Central memory CD4-positive, alpha-beta T cell (primary cell): ENCODE measurements at places on chromosomes 7 and 10.
A peak's percentile ranks its signal among the peaks of the same experiment; 100 is the strongest.

DNA sequence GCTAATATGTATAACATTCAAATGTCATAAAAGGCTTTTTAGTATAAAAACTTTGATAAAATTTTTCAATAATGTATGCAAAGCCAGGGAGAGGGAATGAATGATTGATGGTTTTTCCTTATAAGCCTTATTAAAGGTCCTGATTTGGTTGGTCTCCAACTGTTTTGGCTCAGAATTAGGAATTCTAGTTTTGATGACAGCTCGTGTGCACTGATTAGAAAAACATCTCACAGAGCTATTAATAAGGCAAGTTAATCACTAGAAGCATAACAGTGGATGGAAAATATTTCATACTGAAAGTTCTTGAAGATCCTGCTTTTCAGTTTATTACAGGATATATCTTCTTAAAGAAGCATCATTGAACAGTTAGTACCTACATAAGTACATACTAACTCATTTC lies 114.9 kb upstream of the NOBOX start:
- DNase-seq = no peak

DNA sequence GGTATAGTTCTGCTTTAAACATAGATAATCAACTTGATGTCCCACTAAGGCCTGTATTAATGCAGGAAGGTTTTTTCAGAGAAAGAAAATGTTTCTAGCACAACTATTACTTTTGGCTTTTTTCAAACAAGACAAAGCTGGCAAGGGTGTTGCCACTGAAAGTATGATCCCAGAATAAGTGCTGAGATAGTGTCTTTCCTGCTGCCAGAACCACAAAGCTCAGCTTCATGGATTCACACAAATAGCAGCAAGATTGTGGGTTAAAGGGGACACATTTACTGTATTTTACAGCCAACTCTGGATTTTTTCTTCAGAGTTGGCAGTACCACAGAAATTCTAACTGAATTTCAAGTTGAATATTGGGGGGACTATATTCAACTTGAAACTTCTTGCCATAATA lies 4.3 kb downstream of the NCOA4 start:
- DNase-seq = no peak

DNA sequence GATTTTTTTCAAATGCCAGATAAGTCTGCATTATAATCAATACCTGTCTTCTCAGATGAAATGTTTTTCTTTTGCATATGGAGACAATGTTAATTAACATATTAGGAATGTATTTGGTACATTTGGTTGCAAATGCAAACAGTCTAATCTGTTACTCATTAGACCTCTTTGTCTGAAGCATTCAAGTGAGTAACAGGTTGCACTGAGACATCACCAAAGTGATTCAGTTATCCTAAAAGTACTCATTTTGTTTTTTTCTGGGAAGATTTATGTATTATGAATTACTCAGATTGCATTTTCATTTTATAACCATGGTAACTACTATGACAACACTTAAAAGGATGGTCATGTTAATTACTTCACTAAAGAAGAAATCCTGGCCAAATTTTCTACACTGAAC lies 513.6 kb downstream of the HTR7 start:
- DNase-seq = no peak

- no peak for DNase-seq
Measured at GRCh38 chr10:14200698-14201544, 129.8 kb downstream of the FRMD4A start.

GRCh38 chr7:50940621-50941020 lies 157.9 kb upstream of the GRB10 start:
- no peak for DNase-seq

- no peak for DNase-seq
Measured at GRCh38 chr10:19014034-19014433, 34.6 kb upstream of the MALRD1 start.

- peak; percentile 32 for DNase-seq
Measured at GRCh38 chr10:113563306-113564088, 10.6 kb downstream of the HABP2 start.

DNA sequence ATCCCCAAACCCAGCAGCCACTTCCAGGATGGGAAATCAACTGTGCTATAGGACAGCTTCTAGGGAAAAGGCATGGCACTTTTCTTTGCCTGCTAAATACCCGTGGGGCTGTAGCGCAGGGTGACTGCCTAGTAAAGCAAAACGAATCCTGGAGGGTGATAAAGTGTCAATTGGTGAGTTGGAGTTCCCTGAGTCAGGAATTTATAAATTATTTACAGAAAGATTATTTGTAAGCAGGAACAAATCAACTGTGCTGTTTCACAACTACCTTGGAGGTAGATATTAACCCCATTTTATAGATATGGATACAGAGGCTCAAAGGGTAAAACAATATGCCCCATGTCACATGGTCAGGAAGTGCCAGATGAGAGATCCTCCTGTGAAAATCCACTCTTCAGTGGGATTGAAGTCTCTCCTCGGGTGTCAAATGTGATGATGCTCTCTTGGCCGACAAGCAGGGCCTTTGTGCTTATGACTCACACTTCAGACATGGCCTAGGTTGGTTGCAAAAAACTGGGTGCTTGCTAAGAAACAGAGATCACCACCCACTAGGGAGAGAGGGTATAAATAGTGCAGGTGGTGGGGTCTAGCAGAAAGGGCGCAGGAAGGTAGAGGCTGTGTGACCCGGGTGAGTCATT lies 383.2 kb upstream of the ZMIZ1 start:
- no peak for DNase-seq

- DNase-seq = no peak
Measured at GRCh38 chr7:18471476-18472160, 23.9 kb upstream of the HDAC9 start.

- no peak for DNase-seq
Measured at GRCh38 chr7:142788303-142789289, 17.8 kb downstream of the PRSS2 start.

- no peak for DNase-seq
Measured at GRCh38 chr7:141313896-141314295, 237.3 kb upstream of the AGK start.

DNA sequence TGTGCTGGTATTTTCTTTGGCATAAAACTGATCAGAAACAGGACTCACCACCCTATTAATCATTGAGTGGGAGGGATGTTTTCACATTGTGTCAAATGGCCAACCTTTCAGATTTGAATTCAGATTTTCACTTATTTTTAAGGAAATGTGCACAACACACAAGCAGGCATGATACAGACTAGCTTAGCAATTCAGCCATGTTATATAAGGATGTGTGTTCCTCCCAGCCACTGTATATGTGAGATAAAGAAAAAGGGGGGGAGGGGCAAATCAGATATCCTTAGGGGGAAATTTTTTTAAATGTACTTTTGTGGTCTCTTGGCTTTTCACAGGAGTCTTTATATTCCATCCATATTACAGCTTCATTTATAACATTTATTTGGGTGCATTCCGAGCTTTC lies 3.1 kb downstream of the GAD2 start:
- no peak for DNase-seq

DNA sequence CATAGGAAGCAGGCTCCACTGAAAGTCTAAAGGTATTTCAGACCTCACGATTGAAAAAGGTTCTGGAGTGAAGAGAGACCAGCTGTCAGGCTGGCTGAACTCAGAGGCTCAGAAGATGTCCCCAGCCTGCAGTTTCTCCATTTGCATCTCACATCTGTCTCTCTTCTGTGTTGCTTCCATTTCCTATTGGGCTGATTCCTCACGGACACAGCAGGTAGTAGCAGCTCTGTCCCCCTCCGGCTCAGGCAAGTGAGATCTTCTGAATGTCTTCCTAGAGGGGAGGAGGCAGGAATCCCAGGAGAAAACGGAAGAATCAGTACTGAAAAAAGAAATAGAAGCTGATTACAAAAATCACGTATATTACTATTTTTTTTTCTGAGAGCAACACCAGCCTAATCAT lies 274.1 kb upstream of the COBL start:
- no peak for DNase-seq

GRCh38 chr10:819326-819725 lies 112.2 kb downstream of the LARP4B start:
- DNase-seq = no peak

DNA sequence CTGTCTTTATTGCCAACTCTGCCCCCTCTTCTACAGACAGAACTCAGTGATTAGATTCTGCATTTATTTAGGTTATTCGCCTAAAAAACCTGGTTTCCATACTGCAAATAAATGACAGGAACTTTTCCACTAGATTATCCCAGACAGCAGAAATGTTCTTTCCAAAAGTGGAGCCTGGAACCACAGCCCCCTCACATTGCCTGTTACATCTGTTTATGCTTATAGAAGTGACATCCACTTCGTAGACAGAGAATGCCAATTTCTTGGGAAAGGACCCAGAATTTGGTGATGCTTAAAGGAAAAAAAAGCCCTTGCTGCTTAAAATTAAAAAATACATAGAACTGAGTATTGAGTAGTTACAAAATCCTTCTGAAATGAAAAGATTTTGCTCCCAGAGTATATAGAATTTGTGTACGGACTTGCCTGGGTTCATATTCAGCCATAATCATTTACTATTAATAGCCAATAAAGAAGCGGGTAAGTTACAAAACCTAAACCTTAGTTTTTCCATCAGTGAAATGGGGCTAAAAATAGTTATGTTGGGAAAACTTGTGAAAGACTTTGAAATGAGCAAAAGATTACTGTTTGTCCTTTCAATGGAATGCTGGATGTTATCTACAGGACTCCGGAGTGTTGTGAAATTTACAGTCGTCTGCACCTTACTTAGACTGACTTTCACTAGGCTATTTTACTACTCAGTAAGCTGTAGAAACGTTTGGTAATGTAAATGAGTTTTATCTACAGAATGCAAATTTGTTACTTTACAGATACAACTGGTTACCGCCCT lies 1.1 kb upstream of the PPP1R9A start:
- no peak for DNase-seq

GRCh38 chr7:24970676-24971075 lies 9.3 kb downstream of the OSBPL3 start:
- no peak for DNase-seq

- no peak for DNase-seq
Measured at GRCh38 chr10:4533621-4534020, 292.4 kb upstream of the AKR1E2 start.

GRCh38 chr7:20260223-20260622 lies 43.0 kb upstream of the MACC1 start:
- DNase-seq = no peak

- no peak for DNase-seq
Measured at GRCh38 chr7:108132551-108133265, 2.5 kb upstream of the LAMB4 start.

DNA sequence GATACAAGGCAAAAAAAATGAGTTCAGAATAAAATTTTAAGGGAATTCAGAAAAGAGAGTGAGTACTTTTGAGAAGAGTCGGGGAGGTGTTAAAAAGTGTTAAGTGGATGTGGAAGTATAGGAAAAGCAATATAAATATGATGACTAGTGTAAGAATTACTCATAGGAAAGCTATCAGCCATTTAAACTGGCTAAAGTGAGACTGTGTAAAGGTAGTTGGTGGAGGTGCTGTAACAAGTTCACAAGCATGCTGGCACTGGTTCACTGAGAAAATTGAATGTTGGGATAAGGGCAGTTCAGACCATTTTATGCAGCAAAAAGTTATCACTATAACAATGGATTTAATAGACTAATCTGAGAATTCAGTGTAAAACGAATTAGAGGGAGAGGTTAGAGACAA lies 179.0 kb upstream of the DKK1 start:
- no peak for DNase-seq

GRCh38 chr7:64626083-64626469 lies 39.9 kb upstream of the ZNF107 start:
- DNase-seq = no peak

- no peak for DNase-seq
Measured at GRCh38 chr7:92044940-92045339, 89.3 kb downstream of the CYP51A1 start.

DNA sequence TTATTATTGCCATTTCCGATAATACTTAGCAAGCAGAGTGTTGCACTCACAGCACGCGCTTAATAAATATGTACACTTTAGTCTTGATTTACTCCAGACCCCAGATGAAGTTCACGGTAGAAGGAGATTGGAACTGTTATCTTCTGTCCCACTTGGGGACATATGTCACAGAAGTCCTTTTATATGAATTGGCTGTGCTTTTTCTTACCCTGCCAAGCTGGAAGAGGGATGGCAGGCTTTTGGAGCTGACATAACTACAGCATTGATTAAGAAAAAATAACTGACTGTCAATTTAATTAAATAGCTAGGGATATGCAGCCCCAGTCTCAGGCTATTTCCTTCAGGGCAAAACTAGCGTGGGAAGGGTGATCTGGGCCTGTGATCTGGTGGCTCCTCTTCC lies 182.2 kb downstream of the SH2D4B start:
- DNase-seq = no peak

DNA sequence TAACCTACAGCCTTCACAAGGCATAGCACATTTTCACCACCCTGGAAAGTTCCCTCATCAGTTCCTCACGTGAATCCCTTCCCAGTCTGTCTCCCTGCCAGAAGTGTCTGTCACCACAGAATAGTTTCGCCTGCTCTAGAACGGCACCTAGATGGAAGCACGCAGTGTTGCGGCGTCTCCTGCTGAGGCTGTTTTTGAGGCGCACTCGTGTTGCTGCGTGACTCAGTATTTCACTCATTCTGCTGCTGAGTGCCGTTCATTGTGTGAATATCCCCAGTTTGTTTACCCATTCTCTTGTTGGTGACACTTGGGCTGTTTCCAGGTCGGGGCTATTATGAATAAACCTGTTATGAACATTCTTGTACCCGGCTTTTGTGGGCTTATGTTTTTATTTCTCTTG lies 12.8 kb downstream of the NOS3 start:
- no peak for DNase-seq

DNA sequence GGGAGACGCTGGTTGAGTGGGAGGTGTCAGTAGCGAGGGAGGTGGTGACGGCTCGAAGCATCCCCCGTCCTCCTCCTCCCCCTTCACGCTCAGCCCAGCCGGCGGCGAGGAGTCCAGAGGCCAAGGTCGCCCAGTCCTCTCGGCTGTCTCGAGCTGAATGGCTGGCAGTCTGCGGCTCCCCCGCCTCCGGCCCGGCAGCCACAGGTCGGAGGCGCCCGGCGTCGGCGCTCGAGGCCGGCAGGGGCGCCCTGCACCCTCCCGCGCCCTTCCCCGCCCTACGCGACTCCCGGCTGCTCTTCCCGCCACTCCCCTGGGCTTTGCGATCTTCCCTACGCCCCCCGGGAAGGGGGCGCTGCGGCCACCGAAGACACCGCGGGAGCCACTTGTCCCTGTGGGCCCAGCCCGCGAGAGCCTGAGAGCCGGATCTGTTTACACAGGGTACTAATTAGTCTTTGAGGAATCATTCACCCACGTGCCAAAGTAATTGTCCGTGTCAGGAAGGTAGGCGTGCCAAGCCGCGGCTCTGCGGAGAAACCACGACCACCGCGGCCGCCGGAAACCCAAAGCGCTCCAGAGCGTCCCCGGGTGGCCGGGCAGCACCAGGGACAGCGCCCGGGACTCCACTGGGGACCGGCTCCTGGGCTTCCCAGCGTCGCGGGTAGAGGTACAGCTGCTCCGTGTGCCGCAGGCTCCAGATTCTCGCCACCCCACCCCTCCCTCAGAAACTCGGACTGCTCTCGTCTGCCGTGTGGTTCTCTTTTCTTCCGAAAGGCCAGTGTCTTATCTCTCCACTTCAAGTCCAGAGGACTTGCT lies at the start of gene NXPH1:
Gene NXPH1, plus strand, starts transcription at position 133 of the 813 bp plus-strand sequence.
- no peak for DNase-seq

GRCh38 chr7:112743811-112744210 lies 46.4 kb downstream of the TMEM168 start:
- no peak for DNase-seq
